ENCODE measurements at places on chromosomes 2 and 18.

- no peak for DNase-seq
Measured at GRCh38 chr2:129935118-129935517, 44.3 kb upstream of the RAB6C start.

DNA sequence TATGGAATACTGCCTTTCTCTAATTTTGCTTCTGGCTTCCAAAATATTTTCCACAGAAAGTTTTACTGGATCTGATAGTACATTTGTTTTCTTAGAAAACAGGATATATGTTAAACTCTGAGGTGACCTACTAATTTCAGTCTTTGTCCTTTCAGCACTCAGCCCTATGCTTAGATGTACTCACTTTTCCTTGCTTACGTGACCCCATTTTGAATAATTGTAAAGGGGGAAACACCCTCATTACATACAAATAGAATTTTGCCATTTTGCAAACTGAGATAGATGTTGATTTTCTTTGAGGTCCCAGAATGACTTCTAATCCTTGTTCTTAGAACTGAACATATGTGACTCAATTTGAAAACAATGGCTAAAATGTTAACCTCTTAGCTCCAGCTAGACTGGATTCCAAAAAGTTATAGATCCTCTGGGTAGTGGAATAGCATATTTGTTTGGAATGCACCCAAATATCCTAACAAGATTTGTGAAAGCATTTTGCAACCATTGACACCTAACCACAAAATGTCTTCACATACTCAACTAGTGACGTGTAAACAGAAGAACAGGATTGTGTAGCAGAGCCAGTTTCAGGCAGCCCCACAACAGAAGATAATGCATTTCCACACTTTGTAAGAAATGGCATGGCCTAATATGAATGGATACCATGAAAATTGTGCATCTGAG, 44.8 kb upstream of the EHBP1 start:
- no peak for DNase-seq

DNA sequence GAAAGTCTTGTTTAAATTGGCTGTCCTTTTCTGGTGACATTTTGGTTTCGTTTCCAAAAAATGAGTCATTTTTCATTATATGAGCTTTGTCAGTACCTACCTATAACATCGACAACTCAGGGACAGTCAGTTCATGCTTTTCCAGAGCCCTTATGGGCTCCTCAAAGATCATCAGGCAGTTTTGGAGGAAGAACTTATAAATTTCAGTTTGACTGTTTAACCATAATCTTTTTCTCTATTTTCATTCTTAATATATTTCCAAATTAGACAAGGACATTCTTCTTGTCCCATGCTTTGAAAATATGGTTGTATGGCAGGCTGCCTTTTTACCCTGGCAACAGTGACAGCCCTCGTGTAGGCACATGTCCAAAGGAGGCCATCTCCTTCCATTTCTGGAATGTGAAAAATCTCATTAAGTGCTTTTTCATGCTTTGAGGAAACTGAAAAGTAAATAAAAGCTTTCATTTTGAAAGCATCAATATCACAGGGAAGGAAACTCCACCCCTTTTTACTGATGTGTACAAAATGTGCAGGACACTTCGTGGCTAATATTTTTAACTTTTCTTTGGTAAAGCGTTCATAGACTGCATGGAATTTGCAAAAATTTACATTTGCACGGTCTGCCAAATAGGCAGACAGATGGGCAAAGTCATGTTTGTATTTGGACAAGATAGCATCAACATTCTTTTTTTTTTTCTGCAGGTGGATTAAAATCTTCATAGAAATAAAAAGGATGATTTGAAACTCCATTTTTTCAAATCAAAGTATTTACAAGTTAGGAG, 7.2 kb upstream of the PROC start:
- DNase-seq: no peak

GRCh38 chr2:239462671-239463506, 62.1 kb upstream of the HDAC4 start:
- no peak for DNase-seq

DNA sequence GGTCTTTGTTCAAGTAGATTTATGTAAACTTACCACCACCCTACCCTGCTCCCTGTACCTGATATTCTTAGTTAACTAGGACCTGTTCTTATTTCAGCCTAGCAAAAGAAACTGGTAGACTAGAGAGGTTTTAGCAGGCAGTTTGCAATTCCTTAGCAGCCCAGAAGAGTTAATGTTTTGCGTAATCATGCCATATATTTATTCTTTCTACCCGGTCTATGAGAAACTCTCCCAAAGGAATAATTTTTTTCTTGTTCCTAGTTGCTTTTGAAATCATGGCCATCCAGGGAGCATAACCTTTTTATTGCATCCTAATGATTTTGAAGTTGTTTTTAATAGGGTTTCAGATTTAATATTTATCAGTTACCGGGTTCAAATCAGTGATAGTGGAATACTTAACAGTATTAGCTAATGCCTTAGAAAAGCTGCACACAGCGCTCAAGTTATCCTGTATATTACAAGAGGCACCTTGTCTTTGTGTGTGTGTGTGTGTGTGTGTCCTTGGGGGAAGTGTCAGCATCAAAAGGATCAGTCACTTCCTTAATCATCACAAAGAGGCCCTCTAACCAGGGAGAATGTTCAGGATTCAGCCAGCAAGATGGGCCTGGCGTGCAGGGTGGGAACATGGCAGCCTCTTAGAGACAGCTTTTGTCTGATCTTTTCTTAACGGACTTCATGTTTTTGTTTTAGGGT, 52.9 kb downstream of the CABLES1 start:
- DNase-seq: no peak

GRCh38 chr18:25077944-25078723, 273.8 kb downstream of the ZNF521 start:
- no peak for DNase-seq

- no peak for DNase-seq
Measured at GRCh38 chr2:43240766-43241150, 14.4 kb upstream of the ZFP36L2 start.
